Immature natural killer cell (primary cell): ENCODE measurements at places on chromosomes 4 and X. TPM values are rescaled to one million over a fixed set of nuclear protein-coding genes. Genes with fewer than 3 reads are reported as not detected.

DNA sequence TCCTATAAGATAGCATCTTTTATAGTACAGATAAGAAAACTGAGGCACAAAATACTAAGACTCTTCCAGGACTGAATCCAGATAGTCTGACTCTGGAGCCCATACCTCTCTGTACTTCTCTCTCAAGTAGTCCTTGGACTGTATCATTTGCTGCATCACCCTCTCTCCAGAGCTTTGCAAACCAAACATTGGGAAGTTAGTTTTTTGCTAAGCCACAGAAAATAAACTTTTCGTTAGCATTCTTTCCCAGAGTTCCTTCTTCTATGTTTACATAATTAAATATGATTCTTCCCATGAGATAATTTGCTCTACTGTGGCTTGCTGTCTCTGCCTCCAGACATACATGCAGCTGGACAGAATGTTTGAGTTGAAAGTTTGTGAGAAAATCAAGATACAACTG is 22.0 kb downstream of the PPEF2 start:
- no peaks in the 10 kb centered on the region for H3K4me1 ChIP-seq
- H3K27me3 ChIP-seq = peaks cover 7% of the 10 kb centered on the region
- no peaks in the 10 kb centered on the region for H3K36me3 ChIP-seq

- no peak overlapping the region for H3K27ac ChIP-seq
- no peak for DNase-seq
- H3K4me3 ChIP-seq = no peak overlapping the region
- no peaks in the 10 kb centered on the region for H3K36me3 ChIP-seq
Observed at GRCh38 chr4:124883632-124884031, 171.1 kb upstream of the ANKRD50 start.

- H3K4me1 ChIP-seq = no peaks in the 10 kb centered on the region
- no peaks in the 10 kb centered on the region for H3K36me3 ChIP-seq
- no peak overlapping the region for H3K27ac ChIP-seq
- DNase-seq = no peak
- no peak overlapping the region for H3K4me3 ChIP-seq
- H3K27me3 ChIP-seq = peaks cover 7% of the 10 kb centered on the region
Observed at GRCh38 chr4:174156239-174156826, 127.1 kb downstream of the FBXO8 start.

- H3K27me3 ChIP-seq = peaks cover 3% of the 10 kb centered on the region
- no peak for DNase-seq
- no peaks in the 10 kb centered on the region for H3K4me1 ChIP-seq
- no peaks in the 10 kb centered on the region for H3K36me3 ChIP-seq
- H3K27ac ChIP-seq = no peak overlapping the region
- no peak overlapping the region for H3K4me3 ChIP-seq
Observed at GRCh38 chr4:63275491-63275890, 1133.8 kb downstream of the TECRL start.

GRCh38 chr4:80986011-80986410 is 44.5 kb upstream of the BMP3 start:
- H3K4me1 ChIP-seq = no peaks in the 10 kb centered on the region
- no peak overlapping the region for H3K4me3 ChIP-seq
- no peak overlapping the region for H3K27ac ChIP-seq
- no peak for DNase-seq
- no peaks in the 10 kb centered on the region for H3K36me3 ChIP-seq

DNA sequence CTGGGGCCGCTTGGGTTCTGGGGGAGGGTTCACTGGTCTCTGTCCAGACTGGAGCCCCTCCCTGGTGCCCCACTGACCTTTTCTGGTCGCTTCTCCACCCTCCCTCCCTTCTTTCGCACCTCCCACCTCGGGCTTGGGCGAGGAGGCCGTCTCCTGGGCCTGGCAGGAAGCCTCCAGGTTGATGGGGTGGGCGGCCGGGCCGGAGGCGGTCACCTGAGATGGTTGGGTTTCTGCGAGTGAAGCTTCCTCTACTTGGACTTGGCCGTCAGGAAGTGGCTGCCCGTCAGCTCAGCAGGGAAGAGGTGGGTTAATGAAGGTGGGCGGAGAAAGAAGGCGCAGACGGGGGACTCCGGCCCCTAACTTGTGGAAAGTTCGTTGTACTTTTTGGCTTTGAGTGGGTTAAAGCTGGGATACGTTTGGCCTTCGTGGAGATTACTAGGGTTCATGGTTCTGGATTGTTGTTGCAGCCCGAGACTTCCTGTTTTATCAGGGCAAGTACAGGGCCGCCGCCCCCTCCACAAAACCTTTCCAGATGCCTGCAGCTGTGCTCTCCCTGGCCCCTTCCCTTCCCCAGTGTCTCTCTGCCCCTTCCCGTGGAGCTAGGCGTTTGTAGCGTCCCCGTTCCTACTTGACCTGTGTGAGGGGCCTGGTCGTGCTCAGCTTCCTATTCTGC is 1.2 kb downstream of the AKAP17A start:
- peak overlapping the region; percentile 94 for H3K27ac ChIP-seq
- peak; percentile 42 for DNase-seq
- H3K4me3 ChIP-seq = peak overlapping the region; percentile 93
- H3K4me1 ChIP-seq = peaks cover 37% of the 10 kb centered on the region
- peaks cover 10% of the 10 kb centered on the region for H3K27me3 ChIP-seq

GRCh38 chr4:84401701-84402306 is 97.3 kb downstream of the NKX6-1 start:
- no peak overlapping the region for H3K27ac ChIP-seq
- H3K4me3 ChIP-seq = no peak overlapping the region
- no peaks in the 10 kb centered on the region for H3K27me3 ChIP-seq
- H3K36me3 ChIP-seq = no peaks in the 10 kb centered on the region
- no peak for DNase-seq

DNA sequence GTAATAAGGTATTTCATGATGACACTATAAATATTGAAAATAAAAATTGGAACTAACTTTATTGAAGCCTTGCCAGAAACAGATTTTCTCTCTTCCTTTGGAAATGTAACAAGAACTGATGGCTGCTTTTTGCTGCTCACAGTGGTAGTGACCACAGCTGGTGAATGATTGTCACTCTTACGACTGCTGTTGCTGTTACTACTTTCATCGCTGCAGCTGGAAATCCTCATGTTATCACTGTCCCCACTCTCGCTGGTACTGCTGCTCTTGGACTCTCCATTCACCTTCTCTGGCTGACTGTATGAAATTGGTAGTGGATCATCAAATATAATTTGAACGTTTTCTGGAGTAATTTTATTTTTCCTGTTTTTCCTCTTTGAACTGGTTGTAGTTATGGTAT is 28.5 kb upstream of the COX18 start:
- H3K27ac ChIP-seq = no peak overlapping the region
- no peaks in the 10 kb centered on the region for H3K27me3 ChIP-seq
- DNase-seq = no peak
- no peak overlapping the region for H3K4me3 ChIP-seq

DNA sequence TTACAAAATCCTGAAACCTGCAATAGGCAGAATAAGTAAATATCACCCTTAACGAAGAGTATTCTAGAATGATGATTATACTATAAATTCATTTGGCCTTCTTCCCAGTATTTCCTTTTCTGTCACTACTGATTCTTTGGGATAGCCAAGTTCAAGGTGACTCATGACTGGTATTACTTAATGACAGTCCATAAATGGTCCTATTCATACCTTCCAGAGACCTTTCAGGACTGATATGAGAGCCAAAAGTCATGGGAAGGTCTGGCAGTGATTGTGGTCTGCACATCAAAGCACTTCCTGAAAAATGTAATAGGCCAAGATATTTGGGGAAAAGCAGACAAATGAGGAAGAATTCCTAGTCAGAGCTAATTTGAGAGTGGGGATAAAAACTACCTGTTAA is 239.6 kb upstream of the FAM47A start:
- H3K27me3 ChIP-seq = no peaks in the 10 kb centered on the region
- H3K4me1 ChIP-seq = no peaks in the 10 kb centered on the region
- no peaks in the 10 kb centered on the region for H3K36me3 ChIP-seq
- no peak overlapping the region for H3K4me3 ChIP-seq
- no peak overlapping the region for H3K27ac ChIP-seq

DNA sequence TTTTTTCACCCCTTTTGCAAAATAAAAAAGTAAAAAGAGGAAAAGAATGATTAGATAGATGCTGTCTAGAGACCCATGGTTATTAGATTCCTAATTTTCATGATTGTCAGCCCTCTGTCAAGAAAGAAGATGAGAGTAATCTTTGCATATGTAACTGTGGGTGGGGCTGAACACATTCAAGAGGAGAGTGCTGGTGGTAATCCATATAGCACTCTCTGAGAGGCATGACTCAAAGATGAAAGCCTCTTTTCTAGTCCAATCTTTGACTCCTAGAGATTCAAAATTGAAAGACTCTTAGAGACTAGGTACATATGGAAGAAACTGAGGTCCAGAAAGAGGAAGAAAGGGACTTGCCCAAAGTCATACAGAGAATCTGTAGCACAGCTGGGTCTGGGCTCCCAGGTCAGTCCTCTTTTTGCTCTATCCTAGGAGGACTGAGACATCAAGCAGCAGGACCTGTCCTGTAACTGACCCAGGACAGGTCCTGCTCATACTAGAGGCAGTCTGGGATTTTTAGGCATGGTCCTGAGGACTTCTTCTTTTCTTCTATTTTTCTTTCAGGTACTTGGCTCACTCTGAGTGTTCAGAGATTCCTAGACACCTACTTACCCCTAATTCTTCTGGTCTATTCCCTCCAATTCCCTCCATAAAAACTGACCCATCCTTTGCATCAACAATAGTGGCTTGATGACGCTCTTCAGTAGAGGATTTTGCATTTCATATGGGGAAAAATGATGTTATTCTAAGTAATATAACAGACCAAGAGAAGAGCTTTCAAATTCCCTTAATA is 23.8 kb downstream of the VSIG4 start:
- peak overlapping the region; percentile 83 for H3K4me3 ChIP-seq
- peak overlapping the region; percentile 33 for H3K27ac ChIP-seq
- H3K27me3 ChIP-seq = peaks cover 7% of the 10 kb centered on the region
- H3K4me1 ChIP-seq = peaks cover 92% of the 10 kb centered on the region
- no peak for DNase-seq

DNA sequence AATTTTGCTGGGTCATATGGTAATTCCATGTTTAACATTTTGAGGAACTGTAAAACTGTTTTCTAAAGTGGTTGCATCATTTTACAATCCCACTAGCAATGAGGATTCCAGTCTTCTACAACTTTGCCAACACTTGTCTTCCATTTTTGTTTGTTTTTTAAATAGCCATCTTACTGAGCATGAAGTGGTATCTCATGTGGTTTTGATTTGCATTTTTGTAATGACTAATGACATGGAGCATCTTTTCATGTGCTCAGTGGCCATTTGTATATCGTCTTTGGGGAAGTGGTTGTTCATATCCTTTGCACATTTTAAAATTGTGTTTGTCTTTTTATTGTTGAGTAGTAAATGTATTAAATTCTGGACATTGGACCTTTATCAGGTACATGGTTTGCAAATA is 94.7 kb downstream of the TMEM131L start:
- H3K27ac ChIP-seq = peak overlapping the region; percentile 17
- H3K4me3 ChIP-seq = no peak overlapping the region
- peaks cover 58% of the 10 kb centered on the region for H3K36me3 ChIP-seq
- peaks cover 1% of the 10 kb centered on the region for H3K27me3 ChIP-seq

DNA sequence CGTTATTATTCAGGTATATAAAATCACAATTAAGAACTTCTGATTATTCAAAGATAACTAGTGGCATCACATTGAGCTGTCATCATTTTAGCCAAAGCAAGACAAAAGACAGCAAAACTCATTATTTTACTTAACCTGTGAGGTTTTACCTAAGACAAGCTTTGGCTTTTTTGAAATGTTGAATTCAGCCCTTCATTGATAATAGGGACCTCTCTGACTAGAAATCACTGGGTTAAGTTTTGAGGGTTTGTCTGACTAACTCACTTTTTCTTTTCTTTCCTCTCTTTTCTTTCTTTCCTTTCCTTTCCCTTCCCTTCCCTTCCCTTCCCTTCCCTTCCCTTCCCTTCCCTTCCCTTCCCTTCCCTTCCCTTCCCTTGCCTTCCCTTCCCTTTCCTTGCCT is 244.2 kb downstream of the GRXCR1 start:
- H3K4me1 ChIP-seq = no peaks in the 10 kb centered on the region
- H3K27ac ChIP-seq = no peak overlapping the region
- no peaks in the 10 kb centered on the region for H3K36me3 ChIP-seq
- no peak for DNase-seq

- H3K27ac ChIP-seq = no peak overlapping the region
- no peak overlapping the region for H3K4me3 ChIP-seq
- peaks cover 20% of the 10 kb centered on the region for H3K4me1 ChIP-seq
Observed at GRCh38 chrX:10622197-10622596, 1.8 kb upstream of the MID1 start.

DNA sequence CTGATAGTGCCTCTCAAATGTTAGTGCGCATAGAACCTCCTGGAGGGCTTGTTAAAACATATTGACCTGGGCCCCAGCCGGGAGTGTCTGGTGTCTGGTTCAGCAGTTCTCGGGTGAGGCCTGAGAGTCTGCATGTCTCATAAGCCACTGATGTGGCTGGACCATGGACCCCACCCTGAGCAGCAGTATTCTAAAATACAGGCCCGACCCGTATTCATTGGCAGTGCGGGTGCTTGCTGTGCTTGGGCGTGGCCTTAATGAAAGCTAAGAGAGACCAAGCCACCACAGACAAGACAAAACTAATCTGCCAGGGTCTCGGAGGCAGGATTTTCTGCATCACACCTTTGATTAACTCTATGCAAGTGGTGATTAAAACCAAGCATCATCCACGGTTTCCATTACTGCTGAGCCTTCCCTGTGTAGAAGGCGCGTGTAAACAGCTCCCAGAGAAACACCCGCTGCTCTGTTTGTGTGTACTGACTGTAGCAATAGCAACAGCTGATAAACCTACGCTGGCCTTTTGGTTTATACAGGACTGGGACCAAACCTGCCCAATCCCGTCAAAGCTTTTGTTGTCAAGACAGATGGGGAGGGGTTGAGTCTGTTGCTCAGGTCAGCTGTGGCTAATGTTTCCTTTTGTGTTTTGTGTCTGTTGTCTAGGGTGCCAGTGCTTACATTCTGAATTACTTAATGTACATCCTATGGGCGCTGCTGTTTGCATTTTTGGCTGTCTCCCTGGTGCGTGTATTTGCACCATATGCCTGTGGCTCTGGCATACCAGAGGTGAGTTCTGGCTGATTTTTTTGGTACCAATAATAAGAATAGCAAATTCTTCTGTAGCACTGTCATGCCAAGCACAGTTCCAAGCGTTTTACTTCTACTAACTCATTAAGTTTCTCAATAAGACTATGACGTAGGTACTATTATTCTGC is 40.8 kb downstream of the CLCN4 start:
- H3K4me3 ChIP-seq = no peak overlapping the region
- H3K4me1 ChIP-seq = peaks cover 11% of the 10 kb centered on the region
- no peak overlapping the region for H3K27ac ChIP-seq
- no peak for DNase-seq
- H3K27me3 ChIP-seq = peaks cover 7% of the 10 kb centered on the region

GRCh38 chrX:111145878-111146277 is 49.9 kb downstream of the PAK3 start:
- H3K27me3 ChIP-seq = peaks cover 2% of the 10 kb centered on the region
- no peaks in the 10 kb centered on the region for H3K4me1 ChIP-seq
- H3K4me3 ChIP-seq = no peak overlapping the region
- no peak for DNase-seq
- H3K27ac ChIP-seq = no peak overlapping the region
- no peaks in the 10 kb centered on the region for H3K36me3 ChIP-seq

HNRNPD gene
- polyA plus RNA-seq = 133 TPM

PRPS2 gene
- polyA plus RNA-seq = 22.3 TPM

UGT2B15 gene
- polyA plus RNA-seq = not detected

GYG2 gene
- not detected for polyA plus RNA-seq

CYBB gene
- 1.2 TPM for polyA plus RNA-seq
